Brain (organoid and tissue), 16 donors: ENCODE measurements at places on chromosomes 6 and 20.
A peak's percentile ranks its signal among the peaks of the same experiment; 100 is the strongest.

DNA sequence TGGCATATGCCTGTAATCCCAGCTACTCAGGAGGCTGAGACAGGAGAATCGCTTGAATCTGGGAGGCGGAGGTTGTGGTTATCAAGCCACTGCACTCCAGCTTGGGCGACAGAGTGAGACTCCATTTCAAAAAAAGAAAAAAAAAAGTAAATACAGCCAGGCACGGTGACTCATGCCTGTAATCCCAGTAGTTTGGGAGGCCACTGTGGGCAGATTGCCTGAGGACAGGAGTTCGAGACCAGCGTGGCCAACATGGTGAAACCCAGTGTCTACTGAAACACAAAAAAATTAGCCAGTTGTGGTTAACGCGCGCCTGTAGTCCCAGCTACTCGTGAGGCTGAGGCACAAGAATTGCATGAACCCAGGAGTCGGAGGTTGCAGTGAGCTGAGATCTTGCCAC lies 1.5 kb upstream of the NINL start:
- no peak for DNase-seq

DNA sequence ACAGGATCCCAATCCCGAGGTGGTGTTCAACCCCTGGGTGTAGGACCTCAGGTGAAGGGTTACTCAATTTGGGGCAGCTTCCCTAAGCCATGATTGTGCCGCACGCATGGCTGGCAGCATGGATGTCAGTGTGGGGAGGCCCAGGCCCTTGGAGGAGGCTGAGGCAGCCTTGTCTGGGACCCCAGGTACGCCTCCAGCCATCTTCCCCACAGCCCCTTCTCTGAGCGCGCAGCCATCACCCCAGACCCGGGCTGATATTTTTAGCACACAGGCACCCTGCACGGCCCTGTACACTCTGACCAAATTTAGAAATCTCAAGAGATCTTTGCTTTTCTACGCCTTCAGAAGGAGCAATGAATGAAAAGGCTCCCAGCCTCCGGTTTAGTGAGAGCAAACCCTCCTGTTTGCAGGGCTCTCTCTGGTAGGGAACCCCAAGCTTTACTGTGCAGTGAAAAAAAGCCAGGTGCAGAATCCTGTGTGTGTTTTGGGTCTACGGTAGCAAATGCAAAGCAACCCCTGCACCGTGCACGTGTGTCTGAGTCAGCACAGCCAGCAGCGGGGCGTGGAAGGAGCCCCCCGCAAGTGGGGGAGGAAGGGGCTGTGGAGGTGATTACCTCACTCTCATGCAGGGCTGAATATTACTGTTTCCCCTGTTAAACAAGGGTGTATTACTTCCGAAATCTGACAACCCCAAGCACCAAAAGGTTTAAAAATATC lies 44.3 kb downstream of the CTCFL start:
- no peak for DNase-seq

- DNase-seq = peak; percentile 91
Measured at GRCh38 chr6:17392978-17393891, at the start of gene CAP2. Gene CAP2, plus strand, starts transcription at chr6:17393595. Its CDS starts 27,961 bp downstream, at chr6:17421556.

- DNase-seq = peak; percentile 99
Measured at GRCh38 chr6:3194535-3195419, 32.7 kb downstream of the TUBB2B start.

DNA sequence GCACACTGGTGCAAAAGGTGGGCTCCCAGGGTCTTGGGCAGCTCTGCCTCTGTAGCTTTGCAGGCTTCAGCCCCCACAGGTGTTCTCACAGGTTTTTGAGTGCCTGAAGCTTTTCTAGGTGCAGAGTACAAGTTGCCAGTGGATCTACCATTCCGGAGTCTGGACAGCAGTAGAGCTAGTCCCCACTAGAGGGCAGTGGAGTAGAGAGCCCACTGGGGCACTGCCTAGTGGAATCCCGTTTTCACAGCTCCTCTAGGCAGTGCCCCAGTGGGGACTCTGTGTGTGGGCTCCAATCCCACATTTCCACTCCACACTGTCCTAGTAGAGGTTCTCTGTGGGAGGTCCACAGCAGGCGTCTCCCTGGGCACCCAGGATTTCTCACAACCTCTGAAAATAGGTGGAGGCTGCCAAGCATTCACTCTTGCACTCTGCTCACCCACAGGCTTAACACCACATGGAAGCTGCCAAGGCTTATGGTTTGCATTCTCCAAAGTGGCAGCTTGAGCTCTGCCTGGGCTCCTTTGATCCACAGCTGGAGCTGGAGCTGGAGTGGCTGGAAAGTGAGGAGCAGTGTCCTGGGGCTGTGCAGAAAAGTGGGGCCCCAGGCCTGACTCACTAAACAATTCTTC lies 86.3 kb upstream of the PROKR2 start:
- DNase-seq = no peak

GRCh38 chr6:102458990-102459389 lies 1065.5 kb downstream of the GRIK2 start:
- no peak for DNase-seq

DNA sequence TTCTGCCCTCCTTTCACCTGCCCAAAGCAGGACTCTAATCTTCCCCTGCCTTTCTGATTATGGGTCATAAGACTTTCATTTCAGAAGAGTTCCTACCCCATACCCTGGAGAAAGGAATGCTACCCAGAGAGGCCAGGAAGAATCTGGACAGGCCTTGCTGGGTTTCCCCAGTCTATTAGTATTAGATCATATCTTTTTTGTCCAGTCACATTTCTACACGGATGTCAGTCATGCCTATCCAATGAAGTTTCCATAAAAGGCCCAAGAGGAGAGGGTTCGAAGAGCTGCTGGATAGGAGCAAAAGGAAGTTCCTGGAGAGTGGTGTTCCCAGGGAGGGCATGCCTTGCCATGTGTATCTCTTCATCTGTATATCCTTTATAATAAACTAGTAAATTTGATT lies 3.2 kb downstream of the POLH start:
- no peak for DNase-seq

DNA sequence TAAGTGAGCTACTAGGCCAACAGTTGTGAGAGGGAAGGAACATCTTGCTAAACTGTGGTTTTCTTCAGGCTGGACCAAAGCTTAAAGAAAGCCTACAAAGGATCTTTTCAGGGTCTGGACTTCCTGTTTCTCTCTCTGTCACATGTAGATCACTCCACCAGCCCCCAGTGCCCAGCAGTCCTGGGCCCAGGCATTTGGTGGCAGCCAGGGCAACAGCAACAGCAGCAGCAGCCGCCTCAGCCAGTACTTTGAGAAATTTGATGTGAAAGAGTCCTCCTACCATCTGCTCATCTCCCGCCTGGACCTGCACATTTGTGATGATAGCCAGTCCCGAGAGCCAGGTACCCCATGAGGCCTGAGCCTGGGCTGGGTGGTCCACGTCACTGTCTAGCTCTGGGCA lies 44.1 kb downstream of the BLTP3A start:
- DNase-seq = no peak

DNA sequence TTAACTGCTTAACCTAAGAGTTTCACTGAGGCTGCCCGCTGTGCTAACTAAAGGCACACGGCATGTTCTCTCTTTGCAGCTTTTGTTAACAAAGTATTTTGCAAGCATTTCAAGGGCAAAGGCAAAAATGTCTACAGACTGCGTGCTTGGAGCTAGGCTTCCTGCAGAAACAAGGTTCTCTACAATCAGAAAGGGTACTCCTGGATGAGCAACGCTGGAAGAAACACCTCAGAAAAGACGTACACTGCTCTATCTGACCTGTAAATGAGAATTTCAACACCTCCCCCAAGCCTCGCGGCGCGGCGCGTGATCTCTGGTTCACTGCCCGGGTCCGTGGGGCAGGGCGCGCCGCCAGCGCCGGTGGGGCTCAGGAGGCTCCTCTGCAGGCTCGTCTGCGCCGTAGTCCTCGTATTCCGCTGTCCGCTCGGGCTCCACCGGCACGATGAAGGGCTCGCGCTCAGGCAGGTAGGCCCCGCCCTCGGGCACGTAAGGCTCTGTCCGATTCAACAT lies 120.9 kb downstream of the COL12A1 start:
- DNase-seq = peak; percentile 31

DNA sequence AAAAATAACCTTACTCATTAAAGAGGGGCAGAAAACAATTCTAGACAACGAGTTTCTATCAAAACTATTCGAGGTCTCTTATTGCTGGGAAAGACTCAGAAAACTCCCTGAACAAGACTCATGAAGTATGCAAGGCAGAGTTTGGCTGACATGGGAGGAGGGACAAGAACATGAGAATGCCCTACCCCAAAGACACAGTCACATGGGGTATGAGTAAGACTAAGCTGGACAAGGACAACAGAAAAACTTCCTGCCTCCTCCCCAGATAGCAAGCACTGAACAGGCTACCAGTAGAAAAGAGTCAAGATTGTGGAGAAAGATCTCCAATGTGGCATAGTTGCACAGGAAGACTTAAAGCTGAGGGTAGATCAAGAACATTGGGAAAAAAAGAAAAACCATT lies 39.7 kb upstream of the PHIP start:
- no peak for DNase-seq

DNA sequence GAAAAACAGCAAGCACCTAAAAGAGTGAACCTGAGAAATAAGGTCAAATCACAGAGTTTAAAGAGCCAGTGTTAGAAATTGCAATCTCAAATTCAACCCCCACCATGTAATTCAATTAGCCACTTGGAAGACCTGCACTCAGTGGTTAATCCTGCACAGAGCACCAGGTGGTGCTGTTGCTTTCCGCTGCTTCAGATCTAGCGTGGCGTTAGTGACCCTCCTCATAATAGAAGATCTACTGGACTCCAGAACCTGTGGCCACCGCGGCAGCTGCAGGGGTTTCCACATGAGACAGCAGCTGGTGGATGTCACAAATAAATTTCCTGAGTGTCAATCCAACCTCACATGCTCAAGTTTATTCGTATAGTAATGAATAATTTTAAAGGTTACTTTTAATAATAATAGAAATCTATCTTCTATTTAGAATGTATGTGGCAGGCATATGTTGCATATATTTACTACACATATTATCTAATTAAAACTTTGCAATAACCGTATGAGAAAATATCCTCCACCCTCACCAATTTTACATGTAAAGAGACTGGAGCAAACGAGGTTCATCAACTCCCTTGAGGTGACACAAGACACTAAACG lies 84.4 kb downstream of the SYNE1 start:
- DNase-seq = peak; percentile 45

DNA sequence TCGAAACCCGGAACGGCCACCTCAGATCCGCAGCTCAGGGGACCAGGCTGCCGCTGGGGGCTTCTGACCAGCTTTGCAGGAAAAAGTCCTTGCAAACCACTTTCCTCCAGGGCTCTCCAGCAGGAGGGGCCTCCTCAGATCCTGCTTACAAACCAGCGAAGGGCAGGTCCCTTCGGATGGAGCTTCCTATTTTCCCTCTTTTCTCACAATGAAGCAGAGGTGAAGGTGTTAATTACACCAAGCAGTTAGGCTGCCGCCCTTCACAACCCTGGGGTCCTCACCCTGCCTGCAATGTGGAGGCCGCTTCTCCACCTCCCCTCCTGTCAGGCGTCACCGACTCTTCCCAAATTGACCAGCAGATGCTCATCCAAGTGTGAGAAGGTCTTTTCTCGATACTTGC lies 5.7 kb downstream of the ARHGAP40 start:
- DNase-seq = no peak

- no peak for DNase-seq
Measured at GRCh38 chr6:148873868-148874267, 127.0 kb downstream of the UST start.

GRCh38 chr20:13029687-13030375 lies 21.1 kb downstream of the SPTLC3 start:
- DNase-seq = no peak

DNA sequence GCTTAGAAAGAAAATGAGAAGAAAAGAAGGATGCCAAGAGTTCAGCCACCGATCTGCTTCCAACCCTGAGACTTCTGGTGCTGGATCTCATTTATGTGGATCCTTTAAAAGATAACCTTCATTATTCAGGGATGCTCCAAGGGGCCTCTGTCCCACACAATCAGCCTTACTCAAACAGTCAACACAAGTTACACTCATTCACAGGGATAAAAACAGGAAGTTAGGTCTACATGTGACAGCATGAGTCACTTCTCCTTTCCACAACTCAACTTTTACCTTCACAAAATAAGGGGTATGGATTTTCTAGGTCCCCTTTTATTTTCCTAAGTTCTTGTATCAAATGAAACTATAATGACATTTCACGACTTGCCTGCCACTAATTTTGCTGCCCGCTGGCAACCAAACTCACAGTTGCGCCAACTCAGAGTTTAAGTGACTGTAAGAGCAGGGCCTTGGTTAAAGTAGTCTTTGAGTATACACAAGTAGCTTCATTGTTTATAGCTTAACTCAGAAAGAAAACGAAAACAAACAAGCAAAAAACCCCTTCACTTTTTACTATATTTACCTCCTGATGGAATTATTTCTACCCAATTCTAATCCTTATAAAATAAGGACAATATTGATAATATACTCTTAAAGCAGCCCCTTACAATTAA lies 278.8 kb upstream of the RUNX2 start:
- no peak for DNase-seq

GRCh38 chr6:33710296-33711121 lies 991 bp downstream of the UQCC2 start:
- DNase-seq = no peak

GRCh38 chr6:137870308-137870644 lies 3.2 kb downstream of the TNFAIP3 start:
- no peak for DNase-seq

- DNase-seq = no peak
Measured at GRCh38 chr20:32157611-32158010, 48.1 kb downstream of the TM9SF4 start.

DNA sequence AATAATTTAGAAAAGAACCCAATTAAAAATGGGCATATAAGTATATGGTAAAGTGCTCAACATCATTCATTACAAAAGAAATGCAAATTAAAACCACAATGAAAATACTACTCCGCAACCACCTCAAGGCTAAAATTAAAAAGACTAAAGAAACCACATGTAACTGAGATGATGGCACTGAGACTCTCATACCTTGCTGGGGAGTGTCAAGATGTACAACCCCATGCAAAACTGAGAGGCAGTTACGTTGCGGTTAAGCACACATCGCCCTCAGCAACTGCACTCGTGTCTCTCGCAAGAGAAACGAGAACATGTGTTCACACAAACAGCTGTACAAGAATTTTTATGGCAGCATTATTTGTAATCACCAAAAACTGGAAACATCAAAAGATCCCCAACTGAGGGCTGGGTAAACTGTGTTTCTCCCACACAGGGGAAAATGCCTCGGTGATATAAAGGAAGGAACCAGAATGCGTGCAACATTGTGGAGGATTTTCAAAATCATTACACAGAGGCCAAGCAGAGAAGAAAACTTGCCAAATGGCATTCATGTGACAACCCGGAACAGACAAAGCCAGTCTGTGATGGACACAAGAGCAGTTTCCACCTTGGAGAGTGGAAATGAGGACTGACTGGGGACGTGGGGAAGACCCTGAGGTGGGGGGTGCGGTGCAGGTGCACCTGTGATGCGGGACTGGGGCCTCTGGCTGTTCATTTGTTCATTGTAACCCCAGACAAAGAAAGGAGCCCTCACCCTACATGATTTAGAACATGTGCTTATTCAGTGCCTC lies 144.9 kb downstream of the WDR27 start:
- DNase-seq = no peak
